IMR-90 (cell line): ENCODE measurements at places on chromosomes 1 and 21.

DNA sequence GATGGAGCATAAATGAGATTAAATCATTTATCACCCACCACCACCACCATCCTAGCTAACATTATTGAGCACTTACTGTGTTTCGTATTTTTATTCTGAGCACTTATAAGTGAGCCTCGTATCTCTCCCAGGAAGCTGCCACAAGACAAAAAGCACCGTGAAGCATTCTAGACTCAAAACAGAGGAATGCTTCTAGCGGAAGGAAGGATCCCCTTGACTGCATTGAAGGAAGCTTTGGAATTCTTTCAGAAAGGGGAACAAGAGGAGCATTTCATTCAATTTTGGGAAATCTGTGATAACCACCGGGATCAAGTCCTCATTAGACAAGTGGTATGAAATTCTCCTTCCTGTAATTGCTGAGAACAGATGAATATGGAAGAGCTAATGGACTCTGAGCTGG is 66.3 kb downstream of the PTPN14 start:
- H3K27me3 ChIP-seq, result no peaks in the 10 kb centered on the region
- no peak overlapping the region for H3K4me3 ChIP-seq
- H3K27ac ChIP-seq, result no peak overlapping the region
- H3K36me3 ChIP-seq, result no peaks in the 10 kb centered on the region
- DNase-seq, result no peak

DNA sequence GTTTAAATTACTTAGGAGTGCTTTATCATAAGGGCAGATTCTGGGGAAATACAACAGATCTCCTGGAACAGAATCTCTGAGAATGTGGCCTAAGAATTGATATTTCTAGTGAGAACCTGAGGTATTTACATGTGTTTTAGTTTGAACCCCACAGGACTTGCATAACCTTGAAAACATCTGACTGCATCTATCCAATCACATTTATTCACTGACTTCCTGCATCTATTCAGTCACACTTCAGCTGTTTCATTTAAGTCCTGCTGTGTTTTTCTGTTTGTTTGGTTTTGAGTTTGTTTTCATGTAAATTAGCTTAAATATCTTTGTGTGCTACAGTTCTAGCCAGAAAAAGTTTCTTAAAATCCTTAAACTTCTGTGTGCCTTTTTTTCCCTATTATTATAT is 1260.7 kb downstream of the PLA2G4A start:
- peak overlapping the region; percentile 60; the same call in 1 of the 2 replicates for H3K27ac ChIP-seq
- peaks cover 6% of the 10 kb centered on the region for H3K4me1 ChIP-seq
- H3K36me3 ChIP-seq, result no peaks in the 10 kb centered on the region
- peak; percentile 11 for DNase-seq
- no peaks in the 10 kb centered on the region for H3K27me3 ChIP-seq

DNA sequence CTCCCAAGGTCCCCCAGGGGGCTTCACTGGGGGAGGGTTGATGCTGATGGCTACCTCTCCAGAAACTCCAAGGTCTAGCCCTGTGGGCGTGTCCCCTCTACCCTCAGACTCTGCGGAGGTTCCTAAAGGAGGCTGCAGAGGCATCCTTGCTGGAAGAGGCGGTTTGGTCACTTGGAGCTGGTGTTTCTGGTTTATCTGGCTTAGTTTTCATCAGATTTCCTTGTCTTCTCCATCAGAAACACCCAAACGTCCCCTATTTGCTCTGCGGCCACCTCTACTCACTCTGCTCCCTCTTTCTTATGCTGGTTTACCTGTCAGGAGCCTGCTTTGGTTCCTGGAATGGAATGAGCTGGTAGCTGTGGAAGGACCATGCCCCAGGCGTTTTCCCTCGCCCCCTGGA is 2.5 kb downstream of the PKP1 start:
- H3K4me3 ChIP-seq, result no peak overlapping the region
- H3K27ac ChIP-seq, result no peak overlapping the region
- peaks cover 2% of the 10 kb centered on the region; the same call in 1 of the 2 replicates for H3K4me1 ChIP-seq
- no peaks in the 10 kb centered on the region for H3K36me3 ChIP-seq
- H3K27me3 ChIP-seq, result peaks cover 79% of the 10 kb centered on the region

GRCh38 chr1:94741996-94742395 is 78.2 kb upstream of the SLC44A3 start:
- H3K27ac ChIP-seq, result no peak overlapping the region
- DNase-seq, result no peak
- peaks cover 30% of the 10 kb centered on the region for H3K4me1 ChIP-seq
- no peaks in the 10 kb centered on the region for H3K27me3 ChIP-seq
- no peak overlapping the region for H3K4me3 ChIP-seq

DNA sequence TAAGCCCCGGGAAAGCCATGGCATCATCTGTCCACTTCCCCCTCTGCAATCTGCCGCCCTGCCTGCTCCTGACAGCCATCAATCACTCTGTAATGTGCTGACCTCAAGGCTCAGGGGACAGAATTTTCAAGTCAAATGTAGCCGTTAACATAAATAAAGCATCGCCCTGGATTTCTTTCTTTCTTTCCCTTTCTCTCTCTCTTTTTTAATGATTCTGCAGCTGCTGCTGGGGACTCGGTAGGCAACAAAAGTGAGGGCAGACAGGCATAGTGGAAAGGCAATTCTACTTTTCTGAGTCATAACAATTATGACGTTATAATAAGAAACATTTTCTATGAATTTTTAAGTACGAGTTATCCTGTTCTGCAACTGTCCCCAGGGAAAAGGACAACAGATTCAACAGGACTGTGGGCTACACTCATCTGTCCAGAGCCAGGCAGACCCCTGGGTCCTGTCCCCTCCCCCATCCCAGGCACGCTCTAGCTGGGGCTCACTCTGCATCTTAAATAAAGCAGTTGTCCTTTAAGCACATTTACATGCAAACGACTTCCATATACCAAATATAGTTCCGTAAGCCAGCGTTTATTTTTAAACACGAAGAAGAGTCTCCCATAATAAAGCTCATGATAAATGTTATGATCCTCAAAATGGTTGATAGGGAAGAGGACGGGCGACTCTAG is 78.7 kb downstream of the SSBP3 start:
- H3K4me3 ChIP-seq, result no peak overlapping the region
- no peaks in the 10 kb centered on the region for H3K27me3 ChIP-seq
- H3K4me1 ChIP-seq, result peaks cover 67% of the 10 kb centered on the region
- H3K36me3 ChIP-seq, result peaks cover 4% of the 10 kb centered on the region; the same call in 1 of the 2 replicates
- peak overlapping the region; percentile 92; the same call in 1 of the 2 replicates for H3K27ac ChIP-seq

DNA sequence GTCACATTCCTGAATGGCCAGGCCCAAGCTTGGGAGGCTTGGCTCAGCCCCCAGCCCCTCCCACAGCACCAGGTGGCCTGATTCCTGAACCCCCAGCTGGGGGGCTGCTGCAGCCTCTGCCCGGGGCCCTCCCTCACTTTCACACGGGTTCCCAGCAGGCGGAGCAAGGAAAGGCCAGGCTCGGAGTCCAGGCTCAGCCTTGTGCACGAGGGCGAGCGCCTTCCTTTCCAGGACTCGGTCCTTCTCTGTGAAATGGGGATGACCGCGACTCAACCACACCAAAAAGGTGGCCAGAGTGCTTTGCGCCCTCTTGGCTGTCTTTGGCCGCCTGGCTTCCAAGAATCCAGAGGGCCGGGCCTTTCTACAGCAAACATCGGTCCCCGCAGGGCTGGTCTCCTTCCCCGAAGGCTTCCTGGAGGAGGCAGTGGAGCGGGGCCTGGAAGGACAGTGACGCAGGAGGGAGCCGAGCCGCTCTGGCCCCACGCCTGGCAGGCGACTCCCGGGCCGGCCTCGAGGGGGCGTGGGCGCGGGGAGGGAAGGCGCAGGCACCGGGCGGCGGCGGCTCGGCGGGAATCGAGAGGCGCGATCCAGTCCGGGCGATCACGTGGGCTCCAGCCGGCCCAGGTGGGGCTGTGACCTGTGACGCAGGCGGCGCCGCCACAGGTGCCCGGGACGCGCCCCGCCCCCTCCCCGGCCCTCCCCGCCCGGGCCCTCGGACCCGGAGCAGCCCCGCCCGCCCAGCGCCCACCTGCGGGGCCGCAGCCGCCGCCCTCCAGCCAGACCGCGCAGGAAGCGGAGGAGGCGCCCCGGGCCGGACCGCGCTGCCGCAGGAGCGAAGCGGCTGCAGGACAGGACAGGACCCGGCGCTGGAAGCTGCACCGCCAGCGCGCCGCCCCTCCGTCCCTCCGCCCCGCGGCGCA is at the start of gene ARHGEF16:
TSS of gene ARHGEF16 (plus strand) at position 775 of the 920 bp plus-strand sequence. CDS start 8,420 bp downstream, outside the sequence.
- H3K36me3 ChIP-seq, result no peaks in the 10 kb centered on the region
- H3K27me3 ChIP-seq, result peaks cover 30% of the 10 kb centered on the region
- no peaks in the 10 kb centered on the region; the same call in 1 of the 2 replicates for H3K4me1 ChIP-seq
- peak; percentile 15 for DNase-seq
- no peak within 1 kb of the TSS for H3K27ac ChIP-seq
- no peak within 1 kb of the TSS for H3K4me3 ChIP-seq
